ENCODE measurements at places on chromosomes 6 and 20.

GRCh38 chr6:18265787-18266522 is 1.6 kb upstream of the DEK start:
- no peak for DNase-seq

DNA sequence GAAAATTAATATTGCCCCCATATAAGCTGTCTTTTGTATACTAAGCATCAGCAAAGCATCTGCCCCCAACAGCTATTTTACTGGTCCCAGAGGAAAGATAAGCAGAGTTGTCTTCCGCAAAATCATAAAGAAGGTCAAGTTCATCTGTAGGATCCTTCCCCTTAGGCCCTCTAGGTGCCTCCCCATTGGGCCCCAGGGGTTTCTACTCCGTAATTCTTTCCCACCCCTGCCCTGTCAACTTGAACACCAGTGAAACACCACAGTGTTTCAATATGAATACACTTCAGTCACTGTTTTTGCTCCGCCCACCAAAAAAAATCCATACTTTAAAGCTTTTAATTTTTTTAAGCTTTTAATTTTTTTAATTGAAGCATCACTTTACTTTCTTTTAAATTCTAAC is 159.2 kb downstream of the ATXN1 start:
- DNase-seq = no peak

- no peak for DNase-seq
These were observed 25.7 kb downstream of the RIMS4 start for GRCh38 chr20:44784688-44785087.

GRCh38 chr20:15837563-15837962 is 735.7 kb downstream of the KIF16B start:
- no peak for DNase-seq

GRCh38 chr20:58515233-58516212 is at the start of gene APCDD1L:
Gene APCDD1L, minus strand, starts transcription at chr20:58515399. Its CDS starts 692 bp downstream, at chr20:58514707.
- no peak for DNase-seq

DNA sequence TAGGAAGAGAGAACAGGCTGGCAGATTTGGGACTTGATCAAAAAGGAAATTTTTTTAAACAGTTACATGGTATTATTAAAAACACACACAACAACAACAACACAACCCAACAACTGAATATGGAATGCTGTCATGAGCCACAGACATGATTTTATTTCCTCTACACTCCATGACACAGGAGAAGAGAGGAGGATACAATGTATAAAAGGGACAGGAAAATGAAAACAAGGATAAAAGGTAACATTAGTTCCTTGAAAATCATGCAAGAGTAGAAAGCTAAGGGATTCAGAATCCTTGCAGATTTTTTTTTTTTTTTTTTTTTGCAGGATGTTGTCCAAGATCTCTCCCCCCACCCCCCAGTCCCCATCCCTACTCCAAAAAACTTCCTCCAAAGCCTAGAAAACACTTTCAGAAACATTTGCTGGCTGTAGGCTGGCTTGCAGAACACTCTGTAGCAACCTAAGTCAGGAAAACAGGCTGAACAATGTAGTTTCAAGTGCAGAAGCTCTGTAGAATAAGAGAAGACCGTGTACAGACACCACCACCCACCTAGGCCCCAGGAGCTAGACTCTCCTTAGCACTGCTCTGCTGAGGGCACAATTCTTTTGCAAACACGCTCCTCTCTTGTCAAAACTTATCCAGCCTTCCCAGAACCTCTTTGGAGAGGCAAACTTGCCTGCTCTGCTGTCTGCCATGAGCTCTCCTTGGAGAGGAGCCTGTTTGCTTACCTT is 845 bp downstream of the ZMYND8 start:
- no peak for DNase-seq

- DNase-seq = no peak
These were observed 332.5 kb downstream of the TAF4 start for GRCh38 chr20:61733216-61733615.

- no peak for DNase-seq
These were observed 35.6 kb downstream of the UTRN start for GRCh38 chr6:144320741-144321140.

- DNase-seq = no peak
These were observed 53.6 kb downstream of the SOBP start for GRCh38 chr6:107543567-107543966.

DNA sequence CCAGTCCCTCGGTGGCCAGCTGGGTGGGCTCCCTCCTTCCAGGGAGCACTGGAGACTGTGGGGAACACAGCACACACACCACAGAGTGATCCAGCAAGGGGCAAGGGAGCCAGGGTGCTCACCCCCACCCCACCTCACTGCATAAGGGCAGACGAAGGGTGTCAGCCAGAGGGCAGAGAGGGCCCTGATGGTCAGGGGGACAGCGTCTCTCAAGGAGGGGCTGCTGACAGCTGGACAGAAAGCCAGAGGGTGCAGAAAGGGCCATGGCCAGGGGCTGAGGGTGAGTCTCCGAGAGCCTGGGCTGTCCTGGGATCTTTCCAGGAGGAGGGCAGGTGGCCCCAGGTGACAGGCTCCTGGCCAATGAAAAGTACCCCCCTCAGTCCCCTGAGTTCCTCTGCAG is 73.4 kb upstream of the PMEPA1 start:
- DNase-seq = no peak

DNA sequence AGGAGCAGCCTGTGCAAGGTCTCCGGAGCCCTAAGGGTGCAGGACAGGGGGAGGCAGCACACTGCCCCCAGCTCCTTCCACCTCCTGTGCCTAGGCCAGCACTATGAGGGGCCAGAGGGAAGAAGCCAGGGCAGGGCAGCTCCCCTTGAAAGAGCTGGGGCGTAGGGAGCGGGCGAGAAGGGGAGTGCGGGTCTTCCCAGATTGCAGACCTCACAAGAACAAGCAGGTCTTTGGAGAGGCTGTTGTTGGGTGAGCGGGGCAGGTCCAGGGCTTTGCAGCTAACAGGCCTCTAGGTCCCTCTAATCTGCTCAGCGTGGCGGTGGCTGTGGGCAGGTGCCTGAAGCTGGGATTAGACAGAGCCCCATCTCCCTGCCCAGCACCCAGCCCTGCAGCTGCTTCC is 22.4 kb upstream of the CST1 start:
- no peak for DNase-seq

- DNase-seq = no peak
These were observed 171.8 kb downstream of the TTLL2 start for GRCh38 chr6:167496707-167497106.

- no peak for DNase-seq
These were observed 22.1 kb downstream of the CST4 start for GRCh38 chr20:23666698-23667097.

DNA sequence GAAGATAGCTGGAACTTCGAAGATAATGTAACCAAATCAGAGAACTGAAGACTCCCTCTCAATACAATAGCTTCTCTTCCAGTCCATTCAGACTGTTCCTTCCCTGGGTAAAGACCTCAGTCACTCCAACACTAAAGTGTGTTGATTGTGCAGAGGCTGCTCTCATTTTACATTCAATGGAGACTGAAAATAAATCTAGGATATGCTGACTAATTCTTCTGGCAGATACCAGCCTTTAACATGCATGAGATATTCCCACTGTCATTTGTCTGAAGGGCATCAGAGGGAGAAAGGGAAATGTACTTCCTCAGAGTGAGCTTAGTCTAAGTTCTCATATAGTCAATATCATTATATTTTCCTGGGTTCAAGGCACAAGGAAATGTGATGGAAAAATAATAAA is 166.4 kb upstream of the IRAK1BP1 start:
- DNase-seq = no peak

DNA sequence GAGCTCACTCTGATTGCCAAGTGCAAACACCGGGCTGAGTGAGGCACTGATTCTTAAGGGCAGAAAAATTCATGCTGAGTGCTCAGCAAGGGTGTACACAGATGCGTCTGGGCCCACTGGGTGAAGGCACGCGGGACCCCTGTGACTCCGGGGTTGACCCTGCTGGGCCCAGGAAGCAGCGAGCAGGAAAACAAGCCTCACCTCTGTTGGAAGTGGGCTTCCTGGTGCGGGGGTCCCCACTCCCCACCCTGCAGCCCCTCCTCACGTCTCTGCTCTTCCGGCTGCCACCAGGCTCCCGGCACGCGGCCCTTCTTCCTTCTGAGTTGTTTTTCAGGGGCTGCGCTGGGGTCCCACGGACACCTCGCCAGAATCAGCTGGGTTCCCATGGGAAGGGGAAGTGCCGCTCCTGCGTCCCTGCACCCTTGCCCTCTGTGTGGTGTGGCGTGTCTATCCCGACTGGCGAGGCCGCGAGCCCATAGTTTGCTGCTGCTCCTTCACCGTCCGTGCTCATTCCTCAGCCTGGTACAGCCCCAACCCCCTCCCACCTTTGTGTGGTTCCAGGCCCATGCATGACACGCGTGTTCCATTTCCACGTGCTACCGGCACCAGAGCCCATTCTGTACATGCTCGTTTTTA is 80.6 kb upstream of the BHLHE23 start:
- no peak for DNase-seq

DNA sequence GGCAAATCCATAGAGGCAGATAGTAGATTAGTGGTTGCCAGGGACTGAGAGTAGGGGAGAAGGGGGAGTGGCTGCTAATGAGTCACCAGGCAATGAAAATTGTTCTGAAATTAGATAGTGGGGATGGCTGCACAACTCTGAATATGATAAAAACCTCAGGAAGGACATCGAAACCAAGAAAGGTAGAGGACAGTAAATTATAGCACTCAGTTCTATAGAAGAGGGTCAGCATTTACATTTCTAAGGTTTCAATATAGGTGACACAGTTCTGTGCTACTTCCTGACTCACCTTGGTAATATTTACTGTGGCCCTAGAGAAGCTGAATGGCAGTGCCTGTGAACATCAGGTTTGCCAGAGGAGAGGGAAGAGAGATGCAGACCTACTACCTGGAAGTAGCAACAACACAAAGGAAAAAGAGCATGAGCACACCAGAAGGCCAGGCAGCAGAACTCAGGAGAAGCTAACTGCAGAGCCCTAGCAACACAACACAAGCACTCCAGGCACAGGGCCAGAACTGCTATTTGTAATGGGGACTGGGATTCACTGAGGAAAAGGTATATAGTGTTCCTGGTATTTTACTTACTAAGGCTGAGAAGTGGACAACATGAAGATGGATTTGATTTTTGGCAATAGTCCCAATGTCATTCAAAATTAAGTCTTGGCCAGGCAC is 75.9 kb downstream of the PLCG1 start:
- no peak for DNase-seq

DNA sequence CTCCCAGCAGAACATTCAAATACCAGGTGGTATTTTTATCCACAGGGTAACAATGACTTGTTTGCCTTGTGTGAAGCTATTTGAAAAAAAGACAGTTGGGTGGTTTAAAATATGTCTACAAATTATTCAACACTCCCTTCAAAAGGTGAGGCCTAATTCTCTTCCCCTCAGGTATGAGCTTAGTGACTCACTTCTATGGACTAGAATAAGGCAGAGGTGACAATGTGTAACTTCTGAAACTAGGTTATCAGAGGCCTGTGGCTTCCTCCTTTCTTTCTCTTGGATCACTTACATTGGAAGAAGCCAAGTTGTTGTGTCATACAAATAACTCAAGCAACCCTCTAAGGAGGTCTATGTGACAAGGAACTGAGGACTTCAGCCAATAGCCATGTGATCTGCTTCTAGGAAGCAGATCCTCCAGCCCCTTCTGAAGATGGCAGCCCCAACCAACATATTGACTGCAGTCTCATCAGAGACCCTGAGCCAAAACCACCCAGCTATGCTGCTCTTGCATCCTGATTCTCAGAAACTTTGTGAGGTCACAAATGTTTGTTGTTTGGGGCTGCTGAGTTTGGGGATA is 102.6 kb downstream of the SNAP25 start:
- no peak for DNase-seq

DNA sequence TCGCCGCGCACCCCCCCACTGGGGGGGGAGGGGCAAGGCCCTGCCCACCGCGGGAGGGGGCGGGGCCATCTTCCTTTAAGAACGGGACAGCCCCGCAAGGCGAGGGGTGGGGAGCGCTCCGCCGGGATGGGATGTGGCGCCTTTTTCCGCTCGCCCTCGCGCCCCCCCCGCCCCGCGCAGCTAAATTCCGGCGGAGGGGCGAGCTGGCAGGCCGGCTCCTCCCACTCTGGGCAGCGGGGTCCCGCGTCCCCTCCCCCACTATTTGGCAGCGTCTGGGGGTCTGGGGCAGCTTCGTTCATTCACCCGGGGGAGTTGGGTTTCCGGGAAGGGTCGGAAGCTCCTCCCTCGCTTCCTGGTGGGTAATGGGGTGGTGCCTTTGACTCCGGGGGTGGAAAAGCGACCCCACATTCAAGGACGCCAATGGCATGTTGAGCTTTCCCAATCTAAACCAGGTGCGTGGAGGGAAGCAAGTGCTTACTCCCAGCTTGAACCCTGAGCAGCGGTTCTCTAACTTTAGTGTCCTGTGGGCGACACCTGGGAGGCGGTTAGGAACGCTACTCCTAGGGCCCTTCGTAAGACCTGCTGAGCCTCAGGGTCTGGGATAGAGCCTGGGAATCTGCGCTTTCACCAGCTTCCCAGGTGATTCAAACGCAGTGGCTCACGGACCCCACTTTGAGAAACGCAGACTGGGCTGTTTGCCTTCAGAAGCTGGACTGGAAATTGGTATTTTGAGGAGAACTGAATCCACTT is 927 bp downstream of the ASXL1 start:
- DNase-seq = peak; percentile 57

Data from CD4-positive, alpha-beta T cell treated with Interleukin-4 for 4 hours (primary cell).